Thyroid gland (tissue), 4 donors: ENCODE measurements at places on chromosomes 4 and X.

DNA sequence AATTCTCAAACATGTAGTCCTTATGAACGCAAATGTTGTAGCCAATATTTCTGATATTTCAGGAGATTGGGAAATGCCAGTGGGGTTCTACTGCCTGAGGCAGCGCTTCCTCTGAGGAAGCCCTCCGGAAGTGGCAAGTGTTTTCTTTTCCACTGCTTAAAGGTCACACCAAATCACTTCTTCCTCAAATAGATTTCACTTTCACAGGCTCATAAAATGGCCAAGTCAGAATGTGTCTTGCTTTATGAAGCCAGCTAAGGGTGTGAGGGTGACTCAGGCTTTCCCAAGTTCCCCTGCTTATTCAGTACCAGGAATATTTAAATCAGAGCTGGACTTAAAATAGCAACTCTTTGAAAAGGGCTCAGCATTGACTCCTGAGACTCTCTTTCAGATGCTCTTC, 514.2 kb upstream of the DIPK2B start:
- DNase-seq = peak; percentile 8

- DNase-seq = no peak
Observed at GRCh38 chr4:135354876-135355275, 1153.3 kb upstream of the PABPC4L start.

DNA sequence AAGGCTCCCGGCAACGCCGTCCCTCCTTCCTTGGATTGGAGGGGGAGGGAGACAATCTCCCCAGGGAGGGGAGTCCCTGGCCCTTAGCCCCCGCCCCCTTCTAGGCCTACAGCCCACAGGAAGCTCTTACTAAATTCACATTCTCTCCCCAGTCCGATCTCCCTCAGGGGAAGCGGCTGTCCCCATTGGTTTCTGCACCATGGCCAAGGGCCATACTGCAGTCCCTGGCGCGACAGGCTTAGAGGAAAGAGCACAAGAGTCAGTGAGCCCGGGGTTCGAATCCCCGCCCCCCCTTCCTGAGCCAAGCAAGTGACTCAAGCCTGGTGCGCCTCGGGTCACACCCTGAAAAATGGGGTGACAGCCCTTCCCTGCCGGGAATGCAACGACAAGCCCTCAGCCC, 1.1 kb downstream of the ABLIM2 start:
- peak; percentile 20 for DNase-seq

DNA sequence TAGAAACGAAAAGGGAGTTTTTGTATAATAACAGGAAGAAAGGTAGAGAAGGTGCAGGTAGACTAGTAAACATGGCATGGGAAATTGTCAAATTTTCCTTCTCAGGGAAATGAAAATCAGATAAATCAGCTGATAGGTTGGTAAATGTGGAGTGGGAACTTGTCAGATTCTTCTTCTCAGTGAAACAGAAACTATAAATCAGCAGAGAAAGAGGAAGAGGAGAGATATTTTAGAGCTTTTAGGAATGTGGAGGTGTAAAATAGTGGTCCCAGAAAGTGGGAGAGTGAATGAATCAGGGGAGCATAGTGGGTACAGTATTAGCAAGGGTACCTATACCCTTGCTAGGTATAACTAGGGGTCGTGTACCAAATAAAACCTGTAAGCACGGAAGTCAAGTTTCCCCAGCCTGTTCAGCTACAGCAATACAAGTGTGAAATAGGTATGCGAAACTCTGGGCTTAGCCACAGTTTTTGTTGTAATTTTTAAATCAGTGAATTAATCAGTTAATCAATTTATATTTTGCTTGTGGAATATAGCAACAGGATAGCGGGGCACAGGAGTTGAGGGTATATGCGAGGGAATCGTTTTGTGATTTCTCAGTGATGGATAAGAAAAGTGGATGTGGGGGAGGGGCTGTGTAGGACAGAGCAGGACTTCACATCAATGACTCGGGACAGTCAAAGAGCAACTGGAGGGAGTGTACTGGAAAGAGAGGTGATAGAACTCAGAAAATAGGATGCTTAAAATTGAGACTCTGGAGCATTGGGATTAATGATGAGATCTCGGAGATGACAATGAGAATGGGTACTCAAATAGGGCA, 561.5 kb downstream of the INPP4B start:
- no peak for DNase-seq

- DNase-seq = peak; percentile 62
Observed at GRCh38 chr4:36256398-36256891, 12.1 kb upstream of the ARAP2 start.
